ENCODE measurements at places on chromosomes 11 and 22.

DNA sequence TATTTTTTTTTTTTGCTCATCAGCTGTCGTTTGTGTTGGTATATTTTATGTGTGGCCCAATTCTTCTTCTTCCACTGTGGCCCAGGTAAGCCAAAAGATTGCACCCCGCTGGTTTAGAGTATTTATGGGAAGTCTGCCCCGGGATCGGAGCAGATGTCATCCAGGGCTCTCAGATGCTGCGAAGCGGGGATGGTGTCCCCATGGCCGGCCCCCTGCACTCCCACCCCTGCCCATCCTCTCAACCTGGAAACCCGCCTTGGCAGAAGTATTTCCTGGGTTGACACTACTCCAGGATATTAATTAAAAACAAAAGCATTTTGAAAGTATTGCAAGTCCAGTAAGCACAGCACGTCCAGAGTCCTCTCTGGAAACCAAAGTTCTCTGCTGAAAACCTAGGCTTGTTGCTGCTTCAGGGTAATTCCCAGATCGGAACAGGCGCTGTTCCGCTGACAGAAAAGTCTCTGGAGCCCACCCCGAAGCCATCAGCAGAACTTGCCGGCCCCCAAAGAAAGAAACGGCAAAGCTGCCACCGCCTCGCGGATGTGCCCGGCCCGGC lies 833 bp downstream of the SCUBE2 start:
- no peak for DNase-seq

DNA sequence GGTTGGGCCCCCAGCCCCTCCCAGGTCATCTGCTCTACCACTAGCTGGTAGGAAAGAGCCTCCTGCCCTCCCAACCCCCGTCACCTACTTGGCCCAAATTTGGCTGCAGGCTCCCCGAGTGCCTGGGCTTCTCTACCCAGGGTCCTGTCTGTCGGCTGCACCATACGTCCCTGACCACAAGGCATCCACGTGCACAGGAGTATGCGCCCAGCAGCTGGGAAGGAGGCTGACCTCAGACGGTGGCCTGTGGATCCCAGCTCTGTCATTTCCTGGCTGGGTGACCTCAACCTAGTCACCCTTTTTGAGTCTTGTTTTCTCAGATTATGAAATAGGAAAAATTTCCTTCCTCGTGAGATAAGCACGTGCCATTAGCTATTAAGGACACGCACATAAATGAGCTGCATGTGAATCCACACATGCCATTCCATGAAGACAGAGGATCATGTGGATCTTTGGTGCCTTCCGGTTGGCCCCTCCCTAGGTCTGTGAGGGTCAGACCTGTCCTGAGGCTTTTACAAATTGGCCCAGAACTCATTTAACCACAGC lies 13.7 kb downstream of the CYB561A3 start:
- DNase-seq = peak; percentile 60

GRCh38 chr22:19122752-19123492 lies 710 bp upstream of the DGCR2 start:
- no peak for DNase-seq

- no peak for DNase-seq
These were observed 941.2 kb downstream of the DLG2 start for GRCh38 chr11:84685976-84686375.

- DNase-seq = no peak
These were observed 19.4 kb downstream of the EHF start for GRCh38 chr11:34640050-34640923.

GRCh38 chr11:108402241-108402640 lies 65.1 kb downstream of the C11orf65 start:
- no peak for DNase-seq

GRCh38 chr11:79170321-79170720 lies 270.5 kb downstream of the TENM4 start:
- no peak for DNase-seq

DNA sequence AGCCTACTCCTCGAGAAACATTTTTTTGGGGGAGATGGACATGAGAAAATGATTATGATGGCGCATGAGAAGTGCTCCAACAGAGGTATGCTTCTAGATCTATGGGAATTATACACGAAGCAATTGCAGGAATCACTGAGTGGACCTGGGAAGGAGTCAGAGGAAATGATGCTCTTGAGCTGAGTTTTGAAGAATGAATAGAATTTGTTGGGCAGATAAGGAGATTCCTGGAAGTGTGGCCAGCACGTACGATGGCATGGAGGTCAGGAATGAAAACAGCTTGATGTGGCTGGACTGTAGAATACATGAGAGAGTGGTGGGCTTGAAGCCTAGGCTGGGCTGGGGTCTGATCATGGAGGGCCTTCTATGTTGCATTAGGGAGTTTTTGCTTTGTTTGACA lies 31.7 kb downstream of the ADAMTS15 start:
- no peak for DNase-seq

DNA sequence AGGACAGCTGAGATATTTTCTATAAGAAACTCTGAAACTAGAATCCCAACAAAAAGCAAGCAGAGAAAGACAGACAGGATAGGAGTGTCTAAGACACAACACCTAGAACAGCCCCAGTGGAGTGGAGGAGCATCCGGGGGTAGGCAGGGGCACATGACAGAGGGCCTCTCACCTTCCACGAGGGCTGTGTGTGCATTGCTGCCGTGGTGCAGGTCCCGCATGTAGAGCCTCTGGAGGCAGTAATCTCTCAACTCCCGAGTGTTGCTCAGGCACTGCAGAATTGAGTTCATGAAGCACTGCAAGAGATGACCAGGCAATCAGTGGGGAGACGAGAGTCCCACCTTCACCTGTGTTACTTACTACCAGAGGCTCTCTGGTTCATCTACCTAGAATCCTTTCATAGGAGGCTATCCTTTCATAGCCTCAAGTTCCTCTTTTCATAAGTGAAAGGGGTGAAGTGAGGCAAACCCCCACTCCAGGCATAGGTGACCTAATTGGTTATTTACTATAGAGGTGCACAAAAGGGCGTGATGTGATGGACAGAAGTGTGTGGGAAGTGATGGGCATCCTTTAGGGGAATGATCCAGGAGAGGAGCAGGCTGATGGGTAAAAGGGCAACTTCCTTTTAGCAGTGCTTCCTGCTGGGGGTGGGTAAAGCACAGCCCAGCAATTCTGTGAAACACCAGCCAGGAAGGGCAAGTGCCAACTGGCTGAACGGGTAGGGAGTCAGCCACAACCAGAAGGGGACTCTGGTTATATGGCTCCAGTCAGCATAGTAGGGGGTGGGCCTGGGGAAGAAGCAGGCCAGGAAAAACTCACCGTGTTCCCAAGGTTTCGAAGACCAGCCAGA lies 13.1 kb upstream of the MFRP start:
- no peak for DNase-seq

DNA sequence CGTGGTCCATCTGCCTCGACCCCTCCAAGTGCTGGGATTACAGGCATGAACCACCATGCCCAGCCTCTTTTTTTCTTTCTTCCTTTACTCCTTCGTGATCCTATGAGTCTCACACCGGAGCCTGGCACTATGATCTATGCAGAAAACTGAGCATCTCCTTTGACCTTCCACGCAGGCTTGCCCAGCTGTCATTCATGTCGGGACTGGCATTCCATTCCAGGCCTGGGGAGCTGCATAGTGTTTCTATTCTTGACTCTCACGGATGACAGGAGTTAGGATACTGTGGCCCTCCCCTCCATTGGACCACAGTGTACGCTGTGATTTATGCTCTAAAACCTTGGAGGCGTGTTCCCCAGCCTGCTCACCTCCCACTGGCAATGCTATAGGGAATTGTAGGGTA lies 611.8 kb downstream of the BRD1 start:
- DNase-seq = peak; percentile 4

DNA sequence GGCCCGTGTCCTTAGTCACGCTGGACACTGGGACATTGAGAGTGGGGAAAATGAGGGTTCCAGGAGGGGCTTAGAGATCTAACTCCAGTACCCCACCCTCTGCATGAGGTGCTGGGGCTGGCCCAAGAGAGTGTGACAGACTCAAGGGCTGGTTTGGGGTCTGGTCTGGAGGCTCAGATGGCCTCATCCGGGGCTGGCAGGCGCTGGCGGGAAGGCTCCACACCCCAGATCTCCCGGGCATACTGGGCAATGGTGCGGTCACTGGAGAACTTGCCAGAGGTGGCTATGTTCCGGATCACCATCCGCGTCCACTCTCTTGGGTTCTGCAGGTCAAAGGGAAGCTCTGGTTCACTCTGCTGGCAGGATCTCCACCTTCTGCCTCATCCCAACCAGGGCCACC lies 2.5 kb upstream of the RASGRP2 start:
- no peak for DNase-seq

- no peak for DNase-seq
These were observed 81.6 kb downstream of the PDHX start for GRCh38 chr11:34997952-34998528.

DNA sequence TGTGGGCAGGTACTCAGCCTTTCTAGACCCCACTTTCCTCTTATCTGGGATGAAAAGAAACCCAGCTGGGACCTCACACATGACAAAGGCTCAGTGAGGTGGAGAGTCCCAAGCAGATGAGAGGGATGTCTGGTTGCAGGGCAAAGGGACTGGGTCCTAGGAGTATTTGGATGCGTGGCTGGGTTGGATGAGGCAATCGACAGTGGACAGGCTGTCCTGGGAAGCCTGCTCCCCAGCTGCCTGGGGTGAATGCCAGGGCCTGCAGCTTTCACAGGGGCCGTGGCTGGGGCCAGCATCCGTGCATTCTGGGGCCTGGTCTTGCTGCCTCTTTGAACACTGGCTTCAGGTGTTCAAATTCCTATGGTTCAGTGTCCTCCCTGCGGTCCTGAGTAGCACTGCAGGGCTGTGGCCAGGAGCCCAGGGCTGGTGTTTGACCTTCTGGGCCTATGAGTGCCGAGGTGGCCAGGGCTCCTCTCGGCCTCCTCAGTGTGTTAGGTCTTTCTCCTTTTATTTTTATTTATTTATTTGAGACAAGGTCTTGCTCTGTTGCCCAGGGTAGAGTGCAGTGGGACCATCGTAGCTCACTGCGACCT lies 65.3 kb downstream of the MCM5 start:
- no peak for DNase-seq
